ENCODE measurements at places on chromosomes 2 and 18.

DNA sequence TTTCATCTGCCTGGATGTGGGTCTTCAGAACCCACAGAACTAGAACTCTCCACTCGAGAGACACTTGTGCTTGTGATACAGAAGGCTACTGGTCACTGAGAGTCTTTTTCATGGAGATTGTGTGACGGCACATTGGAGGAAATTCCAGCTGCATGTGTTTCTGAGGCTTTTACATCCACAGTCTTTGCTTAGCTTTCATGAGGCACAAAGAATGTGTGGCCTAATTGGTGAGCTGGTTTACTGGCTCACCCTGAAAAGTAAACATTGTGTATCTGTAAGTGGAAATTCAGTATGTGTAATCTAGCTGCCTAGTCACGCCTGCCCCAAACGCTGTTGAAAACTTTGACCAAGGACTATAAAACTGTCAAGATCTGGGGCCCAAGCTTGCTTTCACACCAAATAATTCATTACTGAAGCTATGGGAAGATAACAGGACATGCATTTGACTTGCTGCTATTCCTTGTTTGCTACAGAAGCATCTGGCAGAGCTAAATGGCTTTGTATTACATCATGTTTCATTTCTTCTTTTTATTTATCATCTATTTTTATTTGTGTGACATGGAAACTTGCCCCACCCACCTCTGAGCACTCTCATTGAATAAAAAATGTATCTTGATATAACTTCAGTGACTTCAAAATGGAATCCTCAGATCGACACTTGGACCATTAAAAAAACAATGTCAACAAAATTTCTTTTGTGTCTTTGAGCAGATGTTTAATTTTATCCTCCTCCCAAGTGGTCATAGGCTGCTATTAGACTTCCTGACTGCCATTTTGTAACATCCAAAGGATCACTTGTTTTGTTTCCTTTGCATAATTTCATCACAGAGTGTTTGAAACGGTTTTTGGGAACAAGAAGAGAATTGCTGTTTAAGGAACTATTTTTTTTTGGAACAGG, 80.2 kb downstream of the EFEMP1 start:
- DNase-seq, result peak; percentile 30

- DNase-seq, result no peak
Measured at GRCh38 chr2:6196449-6196848, 504.3 kb downstream of the SOX11 start.

DNA sequence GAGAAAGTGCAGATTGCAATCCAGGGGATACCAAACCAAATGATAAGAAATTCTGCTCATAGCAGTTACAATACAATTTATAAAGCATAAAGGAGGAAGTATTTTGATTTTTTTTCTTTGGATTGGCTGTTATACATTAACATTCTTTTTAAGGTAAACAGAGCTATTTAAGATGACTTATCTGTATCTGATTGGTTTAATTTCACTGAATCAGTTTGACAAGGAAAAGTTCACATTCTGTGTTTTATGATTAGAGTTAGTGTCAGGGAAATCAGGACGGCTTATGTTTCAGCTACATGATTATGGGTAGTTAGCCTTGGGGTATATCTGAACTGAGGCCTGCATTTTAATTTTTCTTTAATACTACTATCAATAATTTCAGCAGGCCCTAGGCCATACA, 360.9 kb downstream of the ARL6IP6 start:
- no peak for DNase-seq

- no peak for DNase-seq
Measured at GRCh38 chr2:25697559-25698341, 24.4 kb upstream of the DTNB start.

GRCh38 chr18:78107363-78107762, 857.7 kb downstream of the GALR1 start:
- DNase-seq, result no peak

All from NCI-H1105 treated with DMSO at 0.1 percent for 48 hours (cell line).